ENCODE measurements at places on chromosomes 1 and 21.
A peak's percentile ranks its signal among the peaks of the same experiment; 100 is the strongest.

- DNase-seq = no peak
These were observed 13.5 kb downstream of the COL18A1 start for GRCh38 chr21:45418301-45419071.

GRCh38 chr1:2353551-2354438, 37.6 kb downstream of the MORN1 start:
- DNase-seq = no peak

- DNase-seq = no peak
These were observed 12.3 kb downstream of the SLC19A1 start for GRCh38 chr21:45529785-45530422.

GRCh38 chr1:16187748-16188401, 24.6 kb downstream of the ARHGEF19 start:
- DNase-seq = peak; percentile 79

DNA sequence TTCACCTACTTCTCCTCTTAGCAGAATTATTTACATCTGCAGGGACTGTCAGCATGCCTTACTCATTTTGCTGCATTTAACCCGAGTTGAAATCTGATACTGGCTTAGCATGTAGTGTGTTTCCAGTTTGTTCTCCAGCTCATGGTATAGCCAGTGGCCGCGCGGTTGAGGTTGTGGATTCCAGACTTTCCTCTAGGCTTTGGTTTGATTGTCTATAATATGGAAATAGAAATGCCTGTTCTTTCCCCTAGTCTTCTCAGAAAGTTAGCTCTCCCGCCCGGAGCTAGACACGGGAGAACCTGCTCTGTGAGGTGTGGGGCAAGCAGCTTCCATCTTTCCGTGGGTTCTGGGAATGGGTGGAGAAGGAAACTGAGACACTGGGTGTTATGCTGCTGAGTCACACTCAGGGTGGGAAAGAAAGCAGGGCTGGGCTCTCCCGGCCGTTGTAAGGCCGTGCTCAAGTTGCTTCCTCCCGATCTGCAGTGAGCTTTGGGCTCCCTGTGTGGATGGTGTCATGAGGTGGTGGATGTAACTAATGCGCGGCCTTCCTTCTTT, 206.8 kb upstream of the TMEM51 start:
- DNase-seq = no peak

DNA sequence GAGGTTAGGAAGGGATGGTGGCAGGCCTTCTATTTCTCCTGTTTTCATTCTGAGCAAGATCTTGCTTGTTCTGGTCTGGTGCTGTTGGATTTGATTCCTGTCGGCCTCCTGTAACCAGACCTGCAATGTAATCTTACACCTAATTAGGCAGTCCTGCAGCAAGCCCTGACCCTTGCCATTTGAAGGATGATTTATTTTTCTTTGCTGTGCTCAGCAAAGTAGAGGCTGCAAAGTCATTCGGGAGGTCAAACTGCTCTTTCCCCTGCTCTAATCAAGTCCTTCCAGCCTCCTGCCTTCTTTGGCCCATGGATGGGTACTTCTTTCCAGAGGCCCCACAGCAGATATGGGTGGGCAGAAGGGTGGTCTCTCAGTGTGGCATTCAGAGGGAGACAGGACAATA, 417.7 kb upstream of the USP24 start:
- DNase-seq = no peak
